Stimulated activated CD4-positive, alpha-beta T cell treated with anti-CD3 and anti-CD28 coated beads, Interleukin-15, amount 100 ng/mL, for 1 hour (primary cell): ENCODE measurements at places on chromosomes 2 and 18.

GRCh38 chr18:3611313-3612090 lies 161.5 kb downstream of the TGIF1 start:
- no peak for DNase-seq

GRCh38 chr2:88452565-88452905 lies at the start of gene FOXI3:
FOXI3 (minus strand) TSS chr2:88452693; CDS start chr2:88452535, 158 bp downstream.
- no peak for DNase-seq

GRCh38 chr2:10772201-10772867 lies 40.3 kb downstream of the PDIA6 start:
- no peak for DNase-seq

GRCh38 chr2:191690327-191690726 lies 12.4 kb downstream of the NABP1 start:
- no peak for DNase-seq

- no peak for DNase-seq
Measured at GRCh38 chr2:54088191-54088634, 27.2 kb upstream of the ACYP2 start.

DNA sequence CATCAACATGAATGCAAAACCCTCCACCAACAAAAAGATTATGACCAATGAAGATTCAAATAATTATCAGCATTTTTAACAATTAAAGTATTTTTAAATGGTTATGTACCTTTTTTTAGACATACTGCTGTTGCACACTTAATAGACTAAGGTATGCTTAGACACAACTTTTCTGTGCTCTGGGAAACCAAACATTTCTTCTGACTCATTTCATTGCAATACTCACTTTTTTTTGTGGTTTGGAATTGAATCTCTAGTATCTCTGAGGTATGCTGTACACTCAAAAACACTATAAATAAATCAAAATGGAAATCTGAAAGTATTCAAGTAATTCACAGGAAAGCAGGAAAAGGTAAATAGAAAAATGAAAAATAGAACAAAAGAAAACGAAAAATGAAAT lies 247.9 kb upstream of the POU3F3 start:
- no peak for DNase-seq

DNA sequence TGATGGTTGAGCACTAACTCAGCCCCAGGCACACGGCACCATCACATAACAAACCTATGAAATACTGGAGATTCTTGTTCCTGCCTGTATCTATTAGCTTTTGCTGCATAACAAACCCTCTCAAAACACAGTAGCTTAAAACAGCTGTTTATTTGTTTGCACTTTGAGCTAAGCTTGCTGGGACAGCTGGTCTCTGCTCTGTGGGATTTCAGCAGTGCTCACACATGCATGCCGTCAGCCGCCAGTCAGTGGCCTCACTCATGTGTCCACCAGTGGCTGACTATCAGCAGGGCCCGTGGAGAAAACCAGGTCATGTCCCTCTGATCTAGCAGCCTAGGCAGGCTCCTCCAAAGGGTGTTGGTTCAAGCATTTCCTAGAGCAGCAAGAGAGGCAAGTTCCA lies 52.8 kb upstream of the RAB12 start:
- DNase-seq: no peak

DNA sequence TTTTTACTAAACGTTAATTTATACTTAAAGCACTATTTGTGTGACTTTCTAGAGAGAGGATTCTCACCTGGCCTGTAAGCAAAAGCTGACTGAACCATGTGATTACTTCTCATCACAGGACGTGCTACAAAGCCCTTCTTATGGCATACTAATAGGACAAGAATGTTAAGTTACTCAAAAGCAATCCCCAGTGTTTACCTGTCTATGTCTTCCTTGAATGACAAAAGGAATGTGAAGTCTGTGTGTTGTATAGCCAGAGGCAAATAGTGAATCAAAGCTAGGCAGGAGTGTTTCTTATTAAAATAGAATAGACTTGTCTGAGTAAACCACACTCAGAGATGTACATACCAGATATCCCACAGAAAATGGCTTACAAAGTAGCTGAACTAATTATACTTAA lies 1465.5 kb downstream of the SUCLG1 start:
- DNase-seq: no peak

- DNase-seq: no peak
Measured at GRCh38 chr2:55422876-55423665, 3.4 kb upstream of the CCDC88A start.

GRCh38 chr2:189441709-189442074 lies 418 bp downstream of the WDR75 start:
- DNase-seq: no peak

GRCh38 chr2:233093721-233094120 lies 33.6 kb downstream of the INPP5D start:
- DNase-seq: no peak

- DNase-seq: no peak
Measured at GRCh38 chr2:43057742-43058725, 168.4 kb downstream of the ZFP36L2 start.

DNA sequence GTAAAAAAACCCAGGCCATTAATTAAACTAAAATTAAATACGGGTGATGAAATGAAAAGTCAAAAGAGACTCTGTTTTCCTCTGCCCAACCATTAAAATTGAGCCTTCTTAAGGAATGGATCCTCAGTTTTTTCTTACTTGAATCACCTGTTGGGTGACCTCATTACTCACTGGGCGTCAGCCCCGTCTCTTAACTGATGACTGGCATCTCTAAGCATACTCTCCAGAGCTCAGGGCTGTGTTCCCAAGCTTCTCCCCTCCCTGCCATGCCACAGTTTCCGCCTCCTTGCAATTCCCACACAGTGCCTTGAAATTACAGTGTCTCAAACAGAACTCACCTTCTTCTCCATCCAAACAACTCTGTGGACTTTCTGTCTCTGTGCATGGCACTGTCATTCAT lies 421.1 kb upstream of the CELF4 start:
- DNase-seq: no peak

DNA sequence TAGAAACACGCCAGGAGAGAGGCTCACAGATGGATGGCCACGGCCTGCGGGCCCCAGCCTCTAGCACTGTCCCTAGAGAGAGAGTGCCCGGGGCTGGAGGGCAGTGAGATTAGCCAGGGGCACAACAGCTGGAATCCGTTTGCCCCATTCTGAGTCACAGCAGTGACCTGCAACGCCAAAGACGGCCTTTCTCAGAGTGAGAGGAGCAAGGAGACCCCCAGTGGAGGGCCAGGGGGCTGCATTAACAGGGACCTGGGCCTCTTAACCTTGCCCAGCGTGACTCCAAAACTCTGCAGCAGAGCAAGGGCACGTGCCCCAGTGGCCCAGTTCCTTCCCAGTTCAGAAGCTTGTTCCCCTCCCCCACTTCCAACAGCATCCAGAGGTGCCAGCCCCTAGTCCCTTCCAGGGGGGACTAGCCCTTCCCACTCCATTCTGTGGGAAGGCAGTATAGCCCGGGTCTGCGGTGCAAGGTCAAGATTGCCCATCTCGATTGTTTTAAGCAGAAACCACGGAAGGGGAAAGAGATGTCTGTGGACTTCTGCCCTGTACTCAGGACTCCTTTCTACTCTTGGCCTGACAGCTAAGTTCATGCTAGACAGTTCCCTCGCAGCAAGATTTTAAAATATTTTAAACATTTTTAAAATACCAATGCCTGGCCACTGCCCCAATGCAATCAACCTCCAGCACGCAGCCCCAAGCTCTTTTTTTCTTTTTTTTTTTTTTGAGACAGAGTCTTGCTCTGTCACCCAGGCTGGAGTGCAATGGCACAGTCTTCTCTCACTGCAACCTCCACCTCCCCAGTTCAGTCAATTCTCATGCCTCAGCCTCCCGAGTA lies 50.9 kb upstream of the BIN1 start:
- no peak for DNase-seq

GRCh38 chr2:18132697-18133096 lies 254.2 kb downstream of the KCNS3 start:
- no peak for DNase-seq

- DNase-seq: no peak
Measured at GRCh38 chr2:235002198-235003095, 50.6 kb downstream of the SH3BP4 start.

DNA sequence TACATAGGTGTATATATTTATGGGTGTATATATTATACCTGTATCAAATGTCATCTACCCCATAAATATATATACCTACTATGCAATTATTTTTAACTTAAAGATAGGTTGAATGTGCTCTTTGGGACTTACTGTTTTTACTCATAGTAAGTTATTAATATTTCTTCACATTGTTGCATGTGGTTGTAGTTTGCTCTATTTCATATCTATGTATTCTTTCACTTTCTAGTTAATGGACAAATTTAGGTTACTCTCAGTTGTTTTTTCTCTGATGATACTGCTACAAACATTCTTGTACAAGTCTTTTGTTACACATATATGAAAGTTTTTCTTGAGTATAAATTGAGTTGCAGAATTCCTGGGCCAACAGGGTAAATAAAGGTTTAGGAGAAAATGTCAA lies 601.8 kb upstream of the ID2 start:
- DNase-seq: no peak

- DNase-seq: no peak
Measured at GRCh38 chr18:52979892-52980291, 639.9 kb downstream of the DCC start.

DNA sequence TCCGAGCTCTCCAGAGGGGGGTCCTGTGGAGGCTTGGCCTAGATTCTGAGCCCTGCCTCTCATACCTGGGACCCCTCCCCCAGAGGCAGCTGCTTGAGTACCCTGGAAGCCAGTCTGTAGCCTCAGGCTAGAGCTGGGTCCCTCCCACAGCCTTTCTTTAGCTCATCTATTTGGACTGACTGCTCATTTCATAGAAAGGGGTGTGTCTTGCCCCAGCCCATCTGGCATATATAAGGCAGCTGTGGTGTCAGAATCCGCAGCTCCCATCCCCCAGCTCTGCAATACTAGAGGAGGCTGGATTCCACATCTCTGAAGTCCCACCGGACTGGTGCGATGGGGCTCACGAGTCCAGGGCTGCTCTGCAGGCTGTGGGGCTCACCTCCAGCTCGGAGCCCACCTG lies 26.1 kb downstream of the MPHOSPH10 start:
- DNase-seq: no peak

DNA sequence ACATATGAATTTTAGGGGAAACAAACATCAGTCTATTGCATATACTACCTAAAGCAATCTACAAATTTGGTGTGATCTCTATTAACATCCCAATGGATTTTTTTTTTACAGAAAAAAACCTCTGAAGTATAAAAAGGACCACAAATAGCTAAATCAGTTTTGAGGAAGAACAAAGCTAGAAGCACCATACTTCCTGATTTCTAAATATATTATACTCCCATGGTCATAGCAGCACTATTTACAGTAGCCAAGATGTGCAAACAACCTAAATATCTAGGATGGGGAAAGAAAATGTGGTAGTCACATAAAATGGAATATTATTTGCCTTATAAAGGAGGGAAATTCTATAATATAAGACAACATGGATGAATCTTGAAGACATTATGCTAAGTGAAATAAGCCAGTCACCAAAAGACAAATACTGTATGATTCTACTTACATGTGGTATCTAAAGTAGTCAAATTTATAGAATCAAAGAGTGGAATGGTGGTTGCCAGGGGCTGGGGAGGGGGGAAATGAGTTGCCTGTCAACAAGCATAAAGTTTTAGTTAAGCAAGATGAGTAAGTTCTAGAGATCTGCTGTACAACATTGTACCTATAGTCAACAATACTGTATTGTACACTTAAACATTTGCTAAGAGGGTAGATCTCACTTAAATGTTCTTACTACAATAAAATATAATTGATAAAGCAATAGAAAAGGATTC lies 17.6 kb upstream of the CASP8 start:
- no peak for DNase-seq

DNA sequence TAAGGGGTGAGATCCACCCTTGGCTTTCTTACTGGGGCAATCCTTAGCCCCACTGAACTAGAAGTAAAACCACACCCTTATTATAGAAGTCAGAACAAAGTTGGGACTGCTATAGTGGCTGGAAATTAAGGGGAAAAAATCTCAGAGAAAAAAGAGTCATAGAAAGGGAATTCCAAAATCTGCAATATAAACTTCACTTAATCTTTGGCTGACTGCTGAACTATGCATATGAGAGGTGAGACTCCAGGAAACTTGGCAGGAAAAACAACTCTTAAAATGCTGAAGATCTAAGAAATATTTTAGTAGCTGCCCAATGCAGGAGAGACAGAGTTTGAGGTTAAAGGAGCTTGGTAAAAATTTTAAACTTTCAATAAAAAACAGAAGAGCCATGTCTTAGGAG lies 201.8 kb upstream of the FN1 start:
- DNase-seq: no peak

GRCh38 chr2:108542071-108542470 lies 7.8 kb downstream of the LIMS1 start:
- DNase-seq: no peak
